ENCODE measurements at places on chromosomes 3 and 15.

DNA sequence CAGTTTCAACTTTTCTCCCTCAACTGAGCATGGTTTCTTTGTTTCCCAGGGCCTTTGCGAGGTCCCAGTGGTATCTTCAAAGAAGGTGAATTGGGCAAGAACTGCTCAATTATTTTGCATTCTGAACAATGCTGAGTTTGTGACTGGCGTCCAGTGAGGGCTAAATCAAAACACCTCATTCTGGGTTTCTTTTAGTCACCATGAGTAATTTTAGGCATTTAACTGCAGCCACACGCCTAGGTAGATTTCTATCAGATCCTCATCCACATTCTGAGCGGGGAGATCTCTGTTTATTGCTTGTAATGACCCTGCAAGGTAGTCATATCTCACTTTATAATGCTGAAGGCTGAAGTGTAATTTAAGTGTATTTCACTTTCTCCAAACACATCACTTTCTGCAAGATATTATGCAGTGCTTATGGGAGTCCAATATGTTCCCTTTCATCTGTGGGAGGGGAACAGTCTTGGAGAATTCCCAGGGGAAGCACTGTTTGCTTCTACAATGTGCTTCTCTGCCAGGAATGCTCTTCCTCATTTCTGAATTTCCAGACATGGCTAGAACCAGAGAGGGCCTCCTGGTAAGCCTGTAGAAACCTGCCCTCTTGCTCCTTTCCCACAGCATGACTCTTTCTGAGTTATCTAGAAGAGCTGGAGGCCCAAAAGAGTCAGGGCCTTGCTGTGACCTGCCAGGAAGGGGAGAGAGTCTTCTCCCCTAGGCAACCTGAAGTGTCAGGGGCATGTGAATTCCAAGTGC is 91.7 kb downstream of the FRMD4B start:
- no peaks in the 10 kb centered on the region for H3K36me3 ChIP-seq
- H3K4me1 ChIP-seq = no peaks in the 10 kb centered on the region
- H3K27me3 ChIP-seq = no peaks in the 10 kb centered on the region
- no peak overlapping the region for H3K27ac ChIP-seq

GRCh38 chr15:59887211-59887610 is 116.9 kb upstream of the FOXB1 start:
- H3K36me3 ChIP-seq = no peaks in the 10 kb centered on the region
- no peaks in the 10 kb centered on the region for H3K4me1 ChIP-seq
- H3K4me3 ChIP-seq = no peak overlapping the region

DNA sequence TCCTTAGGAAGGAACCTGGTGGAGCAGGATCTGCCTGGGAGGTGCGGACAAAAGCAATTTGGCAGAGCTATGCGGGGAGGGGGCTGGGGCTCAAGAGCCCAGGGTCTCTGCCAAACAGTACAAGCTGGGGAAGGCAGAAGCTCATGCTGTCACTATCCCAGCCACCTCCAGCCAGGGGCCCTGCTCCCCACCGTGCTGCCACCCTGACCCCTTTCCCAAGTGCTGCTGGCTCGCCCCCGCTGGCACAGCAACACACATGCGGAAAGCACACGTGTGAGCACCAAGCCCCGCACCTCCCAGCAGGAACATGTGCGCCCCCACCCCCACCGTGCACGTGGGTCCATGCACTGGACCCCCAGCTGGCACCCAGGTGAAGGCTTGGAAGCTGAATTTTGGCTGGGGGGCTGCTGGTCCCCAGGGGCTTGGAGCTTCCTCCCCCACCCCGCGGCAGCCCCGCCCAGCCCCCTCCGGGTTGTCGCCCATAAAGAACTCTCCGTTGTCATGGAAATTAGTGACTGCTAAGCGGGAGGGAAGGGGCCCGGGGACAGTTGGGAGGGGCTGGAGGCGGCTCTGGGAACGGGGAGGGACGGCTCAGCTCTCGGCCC is 742 bp downstream of the CAMKV start:
- no peaks in the 10 kb centered on the region for H3K36me3 ChIP-seq
- H3K27ac ChIP-seq = no peak overlapping the region
- H3K4me1 ChIP-seq = no peaks in the 10 kb centered on the region
- H3K27me3 ChIP-seq = peaks cover 96% of the 10 kb centered on the region
- no peak overlapping the region for H3K4me3 ChIP-seq

DNA sequence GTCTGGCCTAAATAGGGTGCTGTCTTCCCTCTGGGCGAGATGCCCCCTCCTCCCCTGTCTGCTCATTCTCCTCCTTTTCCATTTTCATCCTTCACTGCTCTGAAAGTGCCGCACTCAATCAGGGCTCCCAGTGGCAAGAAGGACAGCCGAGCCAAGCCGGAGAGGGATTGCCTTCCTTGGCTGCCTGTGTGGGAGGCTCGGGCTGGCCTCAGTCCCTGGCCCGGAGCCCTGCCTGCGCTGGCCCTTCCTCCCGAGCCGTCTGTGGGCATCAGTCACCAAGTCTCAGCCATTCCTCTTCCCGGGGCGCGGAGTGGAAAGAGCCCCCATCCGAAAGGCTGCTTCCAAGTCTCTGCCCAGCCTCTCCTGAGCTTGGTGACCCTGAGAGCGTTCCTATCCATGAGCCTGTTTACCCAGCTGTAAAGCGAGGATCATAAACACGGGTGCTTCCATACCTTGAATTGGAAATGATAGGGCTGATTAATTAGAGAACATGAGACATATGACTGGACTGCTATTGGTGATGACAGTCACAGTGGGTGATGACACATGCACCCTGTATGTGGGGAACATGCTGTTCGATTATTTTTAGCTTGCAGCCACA is 59.1 kb upstream of the TLE3 start:
- H3K4me3 ChIP-seq = no peak overlapping the region
- peaks cover 59% of the 10 kb centered on the region for H3K27me3 ChIP-seq
- H3K27ac ChIP-seq = no peak overlapping the region
- no peaks in the 10 kb centered on the region for H3K4me1 ChIP-seq

GRCh38 chr3:28947061-28947460 is 333.8 kb upstream of the RBMS3 start:
- H3K4me1 ChIP-seq = no peaks in the 10 kb centered on the region
- no peak overlapping the region for H3K4me3 ChIP-seq
- no peak for DNase-seq

GRCh38 chr15:52111517-52112202 is 915 bp downstream of the BCL2L10 start:
- H3K36me3 ChIP-seq = no peaks in the 10 kb centered on the region
- H3K27ac ChIP-seq = no peak overlapping the region
- H3K27me3 ChIP-seq = peaks cover 64% of the 10 kb centered on the region
- no peak for DNase-seq
- H3K4me1 ChIP-seq = peaks cover 12% of the 10 kb centered on the region

DNA sequence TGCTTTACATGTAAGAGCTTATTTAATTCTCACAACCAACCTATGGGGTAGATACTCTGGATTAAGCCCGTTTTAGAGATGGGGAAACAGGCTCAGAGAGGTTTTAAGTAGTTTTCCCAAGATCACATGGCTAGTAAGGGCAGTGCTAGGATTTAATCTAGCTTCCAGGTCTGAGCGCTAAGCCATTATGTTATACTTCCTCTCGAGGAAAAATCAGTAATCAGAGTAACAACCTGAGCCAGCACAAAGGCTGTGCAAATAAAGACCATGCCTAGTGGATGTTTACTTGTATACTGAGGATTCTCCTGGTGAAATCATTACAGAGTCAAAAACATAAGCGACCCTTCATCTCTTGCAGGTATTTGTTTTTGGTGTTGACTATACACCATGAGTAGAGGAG is 9.0 kb downstream of the FSTL1 start:
- no peak overlapping the region for H3K27ac ChIP-seq
- DNase-seq = no peak
- H3K4me1 ChIP-seq = no peaks in the 10 kb centered on the region
- H3K27me3 ChIP-seq = peaks cover 4% of the 10 kb centered on the region

DNA sequence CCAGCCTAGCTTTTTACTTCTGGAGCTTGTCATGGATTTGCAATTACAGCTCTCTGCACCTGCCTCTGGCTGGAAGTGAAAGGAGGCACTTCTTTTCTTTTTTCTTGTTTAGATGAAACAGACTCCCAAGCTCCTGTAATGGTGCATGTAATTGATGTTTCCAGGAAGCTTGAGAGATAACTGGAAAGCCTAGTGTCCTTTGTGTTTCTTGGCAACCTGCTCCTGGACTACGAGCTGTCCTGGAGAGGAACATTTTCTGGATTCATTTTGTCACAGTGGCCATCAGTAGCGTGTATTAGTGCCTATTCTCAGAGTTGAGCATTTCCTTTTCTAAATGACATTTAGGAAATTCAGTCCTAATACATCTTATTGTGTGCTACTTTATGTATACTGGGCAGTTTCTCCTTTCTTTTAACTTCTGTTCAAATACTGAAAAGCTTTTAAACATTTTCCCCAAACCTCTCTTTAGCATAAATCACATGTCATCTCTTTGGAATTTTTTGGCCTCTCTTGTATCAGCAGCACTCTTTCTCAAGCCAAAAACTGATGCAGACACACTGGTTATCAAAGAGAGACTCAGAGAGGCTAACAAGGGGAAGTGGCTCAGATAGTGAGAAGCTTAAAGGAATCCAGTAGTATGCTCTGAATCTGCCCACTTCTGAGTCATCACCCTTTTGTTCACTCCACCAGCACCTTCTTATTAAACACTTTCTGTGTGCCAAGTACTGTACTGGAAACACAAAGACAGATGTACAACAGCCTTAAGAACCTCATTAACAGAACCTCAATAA is 62.6 kb upstream of the SLC2A2 start:
- no peaks in the 10 kb centered on the region for H3K4me1 ChIP-seq
- H3K27me3 ChIP-seq = no peaks in the 10 kb centered on the region
- no peak for DNase-seq
- no peak overlapping the region for H3K27ac ChIP-seq

GRCh38 chr3:179871782-179872181 is 165.0 kb downstream of the PEX5L start:
- no peak for DNase-seq
- no peak overlapping the region for H3K4me3 ChIP-seq
- no peaks in the 10 kb centered on the region for H3K27me3 ChIP-seq
- no peak overlapping the region for H3K27ac ChIP-seq
- H3K36me3 ChIP-seq = no peaks in the 10 kb centered on the region
- no peaks in the 10 kb centered on the region for H3K4me1 ChIP-seq

GRCh38 chr3:112759681-112760080 is 87.0 kb downstream of the CD200R1L start:
- no peak overlapping the region for H3K4me3 ChIP-seq
- no peaks in the 10 kb centered on the region for H3K27me3 ChIP-seq
- no peak overlapping the region for H3K27ac ChIP-seq
- no peaks in the 10 kb centered on the region for H3K36me3 ChIP-seq
- no peak for DNase-seq
- H3K4me1 ChIP-seq = peaks cover 7% of the 10 kb centered on the region

- H3K4me3 ChIP-seq = no peak overlapping the region
- H3K27ac ChIP-seq = no peak overlapping the region
- no peak for DNase-seq
These were observed 15.9 kb downstream of the MAPKBP1 start for GRCh38 chr15:41790169-41790568.

- DNase-seq = no peak
- H3K4me1 ChIP-seq = no peaks in the 10 kb centered on the region
- H3K36me3 ChIP-seq = no peaks in the 10 kb centered on the region
- H3K27me3 ChIP-seq = no peaks in the 10 kb centered on the region
- H3K27ac ChIP-seq = no peak overlapping the region
- H3K4me3 ChIP-seq = no peak overlapping the region
These were observed 1100.6 kb downstream of the OTOL1 start for GRCh38 chr3:162597226-162597625.

GRCh38 chr3:176953106-176954060 is 243.9 kb downstream of the TBL1XR1 start:
- no peaks in the 10 kb centered on the region for H3K36me3 ChIP-seq
- DNase-seq = no peak
- H3K4me1 ChIP-seq = no peaks in the 10 kb centered on the region
- H3K27ac ChIP-seq = no peak overlapping the region
- H3K27me3 ChIP-seq = no peaks in the 10 kb centered on the region
- H3K4me3 ChIP-seq = no peak overlapping the region
